Stimulated activated CD4-positive, alpha-beta T cell treated with anti-CD3 and anti-CD28 coated beads, TNF-alpha, amount 100 ng/mL, for 1 hour (primary cell): ENCODE measurements at places on chromosomes 12 and 14.

DNA sequence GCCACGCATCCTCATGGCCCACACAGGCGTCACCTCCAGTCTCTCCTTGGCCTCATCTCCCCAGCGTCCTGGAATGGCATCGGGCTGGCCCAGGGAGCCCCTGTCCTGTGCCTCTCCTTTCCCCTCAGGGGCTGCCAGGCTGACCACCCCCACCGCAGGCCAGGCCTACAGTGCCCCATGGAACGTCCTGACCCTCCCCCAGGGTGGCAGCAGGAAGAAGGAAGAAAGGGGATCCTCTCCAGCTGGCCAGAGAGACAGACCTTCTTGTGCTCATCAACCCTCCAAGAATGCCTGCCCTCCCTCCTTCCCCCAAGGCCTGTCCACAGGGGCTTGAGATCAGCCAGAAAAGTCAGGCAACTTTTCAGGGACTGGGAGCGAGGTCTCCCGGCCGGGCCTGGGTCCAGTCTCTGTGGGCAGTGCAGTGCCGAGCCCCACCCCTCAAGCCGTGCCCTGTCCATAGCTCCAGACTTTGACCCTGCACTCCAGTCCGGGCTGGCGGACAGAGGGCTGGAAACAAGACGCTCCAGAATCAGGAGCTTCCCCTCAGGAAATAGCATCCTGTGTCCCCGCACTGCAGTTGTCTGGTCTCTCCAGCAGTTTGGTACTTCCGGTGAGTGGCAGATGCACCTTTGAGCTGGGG lies at the start of gene DAO:
DAO (plus strand) TSS at position 478 of the 640 bp plus-strand sequence. CDS start 4,915 bp downstream, outside the sequence.
- no peak for DNase-seq

- no peak for DNase-seq
Measured at GRCh38 chr14:64910847-64911495, 3.3 kb upstream of the CHURC1 start.

DNA sequence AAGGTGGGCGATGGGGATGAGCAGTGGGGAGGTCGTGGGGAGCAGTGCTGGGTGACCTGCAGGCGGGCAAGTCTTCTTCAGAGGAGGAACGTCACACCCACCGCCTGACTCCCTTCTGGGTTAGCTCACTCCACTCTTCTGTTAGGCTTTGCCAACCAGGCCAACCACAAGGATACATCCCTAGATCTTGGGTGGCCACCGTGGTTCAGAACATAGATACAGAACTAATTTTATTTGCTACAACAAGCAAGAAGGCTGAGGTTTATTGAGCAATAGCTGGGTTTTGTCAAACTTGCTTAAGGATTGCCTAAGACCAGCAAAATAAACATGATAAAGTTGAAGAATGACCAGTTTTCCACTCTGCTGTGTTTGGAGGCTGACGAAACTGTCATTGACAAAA lies 109.4 kb downstream of the DACT1 start:
- DNase-seq: no peak

DNA sequence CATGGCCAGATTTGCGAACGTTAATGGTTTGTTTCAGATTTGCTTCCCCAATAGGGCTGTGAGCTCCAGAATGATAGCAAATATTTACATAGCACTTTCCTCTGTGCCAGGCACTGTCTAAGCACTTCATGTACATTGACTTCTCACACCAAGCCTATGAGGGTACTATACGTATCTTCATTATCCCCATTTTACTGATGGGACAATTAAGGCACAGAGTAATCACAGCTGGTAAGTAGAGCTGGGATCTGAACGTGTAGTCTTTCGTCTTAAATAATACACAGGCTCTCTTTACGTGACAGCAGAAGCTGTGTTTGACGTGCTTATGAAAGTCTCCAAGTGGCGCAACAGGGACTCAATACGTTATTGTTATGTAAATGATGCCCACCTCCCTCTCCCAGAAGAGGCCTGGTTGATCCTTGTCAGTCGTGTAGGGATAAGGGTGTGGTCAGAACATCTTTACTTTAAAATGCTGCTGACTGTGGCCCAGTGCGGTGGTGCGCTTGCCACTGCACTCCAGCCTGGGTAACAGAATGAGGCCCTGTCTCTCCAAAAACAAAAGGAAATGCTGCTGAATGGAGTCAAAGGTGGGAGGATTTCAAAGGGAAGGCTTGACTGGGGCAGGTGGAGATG lies 66.3 kb upstream of the TCL1B start:
- DNase-seq: no peak

GRCh38 chr12:17326649-17327048 lies 720.7 kb upstream of the LMO3 start:
- DNase-seq: no peak

DNA sequence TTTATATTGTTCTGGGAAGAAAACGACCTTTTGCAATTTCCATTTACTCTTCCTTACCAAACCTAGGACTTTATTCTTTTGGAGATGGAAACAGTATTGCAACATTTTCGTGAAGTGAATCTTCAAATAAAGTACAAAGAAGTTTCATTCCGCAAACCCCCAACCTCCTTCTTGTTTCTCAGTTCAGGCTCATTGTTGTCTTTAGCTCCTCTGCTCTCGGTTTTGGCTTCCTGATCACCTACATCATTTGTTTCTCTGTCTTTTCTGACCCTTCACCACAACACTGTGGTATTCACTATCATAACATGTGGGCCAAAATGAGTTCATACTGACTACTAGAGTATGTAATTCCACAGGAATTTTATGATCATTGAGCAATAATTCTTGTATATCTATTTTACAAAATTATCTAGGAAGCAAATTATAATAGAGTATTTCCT lies 266.8 kb downstream of the ADAMTS20 start:
- no peak for DNase-seq

DNA sequence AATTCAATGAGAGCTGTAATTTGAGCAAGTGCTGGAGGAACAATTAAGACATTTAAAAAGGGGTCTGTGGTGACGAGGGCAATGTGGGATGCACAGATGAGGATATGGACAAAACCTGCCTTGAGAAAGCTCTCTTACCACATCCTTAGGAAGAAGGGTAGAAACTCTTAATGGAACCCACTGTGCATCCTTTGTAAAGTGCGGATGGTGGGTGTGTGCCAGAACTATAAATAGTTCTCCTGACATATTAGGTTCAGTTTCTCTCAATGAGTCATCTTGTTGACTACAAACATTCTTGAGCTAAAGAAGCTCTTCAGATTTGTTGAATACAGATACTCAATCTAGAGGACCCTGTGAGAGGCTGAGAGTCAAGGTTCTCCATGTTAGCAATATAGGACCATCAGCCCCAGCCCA lies 106.1 kb upstream of the ANO4 start:
- DNase-seq: no peak

DNA sequence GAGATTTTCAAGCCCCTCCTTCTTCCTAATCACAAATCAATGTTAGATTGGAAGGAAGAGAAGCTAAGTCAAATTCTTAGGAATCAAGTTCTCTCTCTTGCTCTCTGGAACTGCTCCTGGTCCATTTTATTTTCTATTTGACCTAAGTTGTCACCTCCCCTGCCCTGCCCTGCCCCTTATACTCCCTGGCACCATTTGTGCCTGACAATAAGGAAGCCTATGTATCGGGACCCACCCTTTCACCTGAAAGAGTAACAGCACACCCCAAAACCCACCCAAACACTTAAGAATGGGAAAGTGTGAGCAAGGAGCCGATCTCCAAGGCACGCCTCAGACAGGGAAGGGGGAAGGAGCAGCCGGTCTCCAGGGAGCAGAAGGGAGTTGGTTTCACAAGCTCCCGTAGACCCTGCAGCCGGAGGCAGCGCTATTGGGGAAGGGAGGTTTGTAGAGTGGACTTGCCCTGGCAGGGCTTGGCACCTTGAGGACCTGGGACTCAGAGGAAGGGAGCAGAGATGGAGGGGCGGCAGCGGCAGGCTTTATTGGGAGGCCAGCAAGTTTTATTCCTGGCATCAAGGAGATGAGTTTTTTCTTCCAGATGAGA lies 1.6 kb downstream of the LRRC74A start:
- DNase-seq: no peak

GRCh38 chr12:115209230-115209629 lies 525.3 kb upstream of the TBX3 start:
- no peak for DNase-seq

DNA sequence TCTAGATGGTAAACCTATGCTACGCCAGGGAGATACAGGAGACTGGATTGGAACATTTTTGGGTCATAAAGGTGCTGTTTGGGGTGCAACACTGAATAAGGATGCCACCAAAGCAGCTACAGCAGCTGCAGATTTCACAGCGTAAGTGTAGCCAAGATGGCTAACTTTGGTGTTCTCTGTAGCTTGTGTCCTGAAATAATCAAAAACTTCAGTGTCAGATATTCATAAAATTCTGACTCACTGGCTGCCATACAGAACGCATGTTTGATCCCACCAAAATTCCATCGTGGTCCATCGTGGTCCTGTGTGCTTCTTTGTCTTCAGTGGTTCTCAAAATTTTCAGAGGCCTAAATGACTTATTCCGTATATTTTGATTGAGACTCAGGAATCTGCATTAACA lies 1.3 kb downstream of the STRAP start:
- DNase-seq: no peak

- no peak for DNase-seq
Measured at GRCh38 chr12:7375145-7375543, 68.8 kb downstream of the CD163L1 start.

- DNase-seq: no peak
Measured at GRCh38 chr14:89630101-89630829, 213.2 kb upstream of the FOXN3 start.

- DNase-seq: no peak
Measured at GRCh38 chr12:105698075-105698474, 367.6 kb downstream of the C12orf75 start.

- no peak for DNase-seq
Measured at GRCh38 chr14:55107766-55108554, 21.1 kb upstream of the LGALS3 start.

GRCh38 chr14:71324767-71325272 lies 417.6 kb downstream of the PCNX1 start:
- DNase-seq: no peak

GRCh38 chr14:56159066-56159465 lies 40.9 kb downstream of the PELI2 start:
- no peak for DNase-seq

DNA sequence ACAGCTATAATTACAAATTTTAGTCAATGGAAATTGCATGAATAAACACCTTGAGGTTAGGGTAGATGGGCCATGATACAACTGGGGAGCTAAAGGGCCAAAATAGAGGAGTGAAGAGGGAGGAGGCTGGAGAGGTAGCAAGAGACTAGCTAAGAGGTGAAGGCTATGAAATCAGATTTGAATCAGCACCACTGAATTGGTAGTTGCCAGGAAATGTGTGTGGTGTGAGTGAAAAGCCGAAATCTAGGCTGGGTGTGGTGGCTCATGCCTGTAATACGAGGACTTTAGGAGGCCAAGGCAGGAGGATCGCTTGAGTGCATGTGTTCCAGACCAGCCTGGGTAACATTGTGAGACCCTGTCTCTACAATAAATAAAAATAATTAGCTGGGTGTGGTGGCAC lies 22.7 kb downstream of the YY1 start:
- DNase-seq: no peak

DNA sequence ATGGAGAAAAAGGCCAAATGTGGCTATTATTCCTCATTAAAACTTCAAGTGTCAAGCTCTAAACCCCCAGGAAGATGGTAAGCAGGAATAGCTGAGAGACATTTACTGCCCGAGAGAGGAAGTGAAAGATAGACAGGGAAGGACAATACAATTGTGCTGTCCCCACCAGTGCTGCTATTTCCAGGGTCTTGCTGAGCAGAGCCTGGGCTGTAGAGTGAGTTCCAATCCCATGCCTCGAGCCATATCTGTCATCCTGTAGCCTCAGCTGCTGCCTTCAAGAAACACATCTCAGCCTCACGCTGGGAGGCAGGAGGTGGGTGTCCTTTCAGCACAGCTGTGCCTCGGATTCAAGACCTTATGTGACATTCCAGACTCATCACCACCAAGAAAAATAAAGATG lies 114.0 kb downstream of the RPAP3 start:
- DNase-seq: no peak

DNA sequence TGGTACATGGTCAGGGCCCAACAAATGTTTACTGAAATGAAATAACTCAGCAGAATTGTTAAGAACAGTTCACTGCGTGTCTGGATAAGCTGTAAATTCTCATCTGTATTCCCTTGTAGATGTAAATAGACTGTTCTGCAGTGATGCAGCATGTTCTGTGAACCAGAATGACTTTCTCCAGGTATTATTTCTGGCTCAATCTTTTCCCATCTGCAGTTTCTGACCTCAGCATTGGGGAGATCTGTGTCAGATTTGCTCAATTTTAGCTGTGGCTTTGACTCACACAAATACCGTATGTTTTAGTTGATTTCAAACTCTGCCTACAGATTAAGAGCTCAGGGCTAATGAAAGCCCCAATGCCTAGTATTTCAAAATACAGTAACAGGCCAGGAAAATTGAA lies 49.2 kb upstream of the DICER1 start:
- DNase-seq: no peak

GRCh38 chr12:108577458-108577857 lies 15.1 kb downstream of the ISCU start:
- no peak for DNase-seq

DNA sequence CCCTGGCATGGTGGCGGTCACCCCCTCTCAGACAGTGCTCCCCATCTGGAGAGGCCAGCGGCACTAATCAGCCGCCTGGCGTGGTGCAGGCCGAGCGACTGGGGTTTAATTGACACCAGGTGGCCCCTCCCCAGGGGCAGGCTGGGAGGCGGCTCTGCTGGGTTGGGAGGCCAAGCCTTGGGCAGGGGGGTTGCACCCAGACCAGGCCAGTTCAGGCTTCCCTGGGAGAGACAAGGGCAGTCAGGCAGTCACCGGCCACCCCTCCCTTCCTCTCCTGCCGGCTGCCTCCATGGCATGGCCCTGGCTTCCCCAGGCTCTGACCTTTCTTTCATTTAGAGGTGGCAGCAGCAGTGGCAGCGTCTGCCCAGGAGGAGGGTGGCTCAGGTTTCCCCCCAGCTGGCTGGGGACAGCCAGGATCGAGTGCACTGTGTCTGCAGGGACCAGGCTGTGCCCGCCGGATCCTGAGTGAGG lies 78.1 kb upstream of the NOS1 start:
- DNase-seq: no peak

DNA sequence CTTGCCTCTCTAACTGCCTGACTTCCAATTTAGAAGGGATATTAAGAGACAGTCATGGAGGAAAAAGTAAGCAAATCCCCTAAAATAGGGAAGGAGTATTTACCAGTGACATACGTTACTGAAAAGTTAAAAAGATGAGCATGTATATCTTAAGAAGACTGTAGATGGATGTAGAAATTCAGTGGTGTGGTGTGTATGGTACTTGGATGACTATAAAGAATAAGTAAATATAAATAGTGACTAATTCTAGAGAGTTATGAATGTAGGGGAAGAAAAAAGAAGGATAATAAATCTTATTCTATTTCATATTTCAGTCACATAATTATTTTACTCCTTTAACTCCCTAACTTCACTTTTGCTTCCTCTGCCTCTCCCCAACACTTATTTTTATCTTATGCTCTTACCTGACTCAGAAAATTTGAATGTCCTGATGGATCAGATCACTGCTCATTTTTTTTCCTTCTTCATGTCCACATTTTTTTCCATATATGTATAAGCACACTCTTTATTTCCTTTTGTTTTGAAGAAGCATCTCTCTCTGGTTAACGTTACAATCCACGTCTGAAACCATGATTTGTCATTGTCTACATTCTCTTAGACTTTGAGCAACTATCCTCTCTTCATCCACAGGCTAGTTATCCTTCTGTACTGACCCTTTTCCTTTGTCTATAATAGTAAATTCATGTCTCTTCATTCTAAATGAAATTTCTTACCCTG lies 422.7 kb upstream of the SYT1 start:
- DNase-seq: no peak

GRCh38 chr14:45251912-45252311 lies 1.1 kb downstream of the MIS18BP1 start:
- no peak for DNase-seq
